ENCODE measurements at places on chromosomes 3 and 15.
A peak's percentile ranks its signal among the peaks of the same experiment; 100 is the strongest.

DNA sequence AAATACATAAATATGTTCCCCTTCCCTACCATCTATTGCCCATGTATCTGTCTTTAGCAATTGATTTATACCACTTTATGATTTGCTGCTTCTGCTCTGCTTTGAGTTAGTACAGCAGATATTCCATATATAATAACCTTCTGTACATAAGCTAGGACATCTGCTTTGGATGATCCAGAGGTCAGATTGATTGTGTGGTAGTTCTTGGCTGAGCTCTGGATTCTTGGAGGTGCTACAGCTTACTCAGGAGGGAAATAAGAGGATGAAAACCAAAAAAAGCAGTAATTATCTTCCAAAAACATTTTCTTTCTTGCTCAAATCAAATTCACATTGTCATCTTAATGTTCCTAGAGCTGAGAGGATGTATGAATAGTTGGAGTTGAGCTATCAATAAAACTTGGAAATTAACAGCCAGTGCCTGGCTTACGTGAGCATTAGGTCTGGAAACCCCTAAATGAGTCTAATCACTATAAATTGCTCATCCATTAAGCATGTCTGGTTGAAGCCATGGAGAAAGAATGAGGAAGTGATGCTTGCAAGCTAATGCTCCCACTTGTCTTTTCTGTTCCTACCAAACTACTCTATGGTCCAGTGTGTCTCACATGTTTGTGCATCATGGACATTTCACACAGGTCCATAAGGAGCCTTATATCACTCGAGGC, 36.3 kb upstream of the TMEM42 start:
- no peak for DNase-seq

- DNase-seq: no peak
These were observed 240.9 kb upstream of the STT3B start for GRCh38 chr3:31291818-31292217.

DNA sequence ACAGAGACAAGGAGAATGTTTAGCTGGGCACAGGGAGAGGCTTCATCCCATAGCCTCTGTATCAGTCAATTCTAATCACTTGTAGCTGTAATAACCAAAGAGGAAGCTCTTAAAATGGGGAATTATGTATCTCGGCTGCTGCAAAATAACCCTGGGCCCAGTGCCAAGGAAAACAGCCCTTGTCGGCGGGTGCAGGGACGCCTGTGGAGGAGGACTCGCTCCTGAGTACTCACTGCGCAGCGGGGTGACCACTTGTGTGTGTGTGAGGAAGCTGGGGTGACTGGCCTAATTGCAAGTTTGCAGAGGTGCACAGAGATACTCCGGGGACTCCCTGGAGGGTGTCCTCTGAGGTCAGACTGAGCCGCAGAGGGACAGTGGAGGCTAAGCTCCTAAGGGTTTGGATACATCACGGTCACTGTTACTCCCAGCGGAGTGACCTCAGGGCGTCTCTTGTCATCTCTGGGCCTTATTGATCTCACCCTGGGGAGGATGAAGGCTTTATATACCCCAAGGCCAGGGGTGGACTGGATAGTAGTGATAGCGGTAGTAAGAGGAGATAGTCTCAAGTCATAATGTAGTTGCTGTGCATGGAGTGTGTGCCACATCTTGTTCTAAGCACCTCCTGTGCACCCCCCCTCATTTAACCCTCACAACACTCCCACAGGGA, 37.2 kb downstream of the SLC6A6 start:
- no peak for DNase-seq

DNA sequence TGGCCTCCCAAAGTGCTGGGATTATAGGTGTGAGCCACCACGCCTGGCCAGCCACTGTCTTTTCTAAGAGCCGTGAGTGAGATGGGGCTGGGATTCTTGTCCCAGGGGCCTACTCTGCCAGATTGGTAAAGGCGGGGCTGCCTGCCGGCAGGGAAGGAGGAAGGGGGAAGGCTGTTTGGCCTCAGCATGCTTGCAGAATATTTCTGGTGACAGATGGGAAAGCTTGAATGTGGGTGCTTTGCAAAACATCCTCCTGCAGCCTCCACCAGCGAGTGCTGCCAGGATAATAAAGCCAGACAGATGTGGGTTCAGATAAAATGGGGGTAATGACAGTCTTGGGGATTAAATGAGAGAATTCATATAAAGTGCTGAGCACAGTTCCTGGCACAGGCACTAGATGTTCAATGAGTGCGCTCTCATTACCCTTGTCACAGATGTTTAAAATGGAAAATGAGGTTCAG, 19.8 kb upstream of the ACOX2 start:
- DNase-seq: no peak

DNA sequence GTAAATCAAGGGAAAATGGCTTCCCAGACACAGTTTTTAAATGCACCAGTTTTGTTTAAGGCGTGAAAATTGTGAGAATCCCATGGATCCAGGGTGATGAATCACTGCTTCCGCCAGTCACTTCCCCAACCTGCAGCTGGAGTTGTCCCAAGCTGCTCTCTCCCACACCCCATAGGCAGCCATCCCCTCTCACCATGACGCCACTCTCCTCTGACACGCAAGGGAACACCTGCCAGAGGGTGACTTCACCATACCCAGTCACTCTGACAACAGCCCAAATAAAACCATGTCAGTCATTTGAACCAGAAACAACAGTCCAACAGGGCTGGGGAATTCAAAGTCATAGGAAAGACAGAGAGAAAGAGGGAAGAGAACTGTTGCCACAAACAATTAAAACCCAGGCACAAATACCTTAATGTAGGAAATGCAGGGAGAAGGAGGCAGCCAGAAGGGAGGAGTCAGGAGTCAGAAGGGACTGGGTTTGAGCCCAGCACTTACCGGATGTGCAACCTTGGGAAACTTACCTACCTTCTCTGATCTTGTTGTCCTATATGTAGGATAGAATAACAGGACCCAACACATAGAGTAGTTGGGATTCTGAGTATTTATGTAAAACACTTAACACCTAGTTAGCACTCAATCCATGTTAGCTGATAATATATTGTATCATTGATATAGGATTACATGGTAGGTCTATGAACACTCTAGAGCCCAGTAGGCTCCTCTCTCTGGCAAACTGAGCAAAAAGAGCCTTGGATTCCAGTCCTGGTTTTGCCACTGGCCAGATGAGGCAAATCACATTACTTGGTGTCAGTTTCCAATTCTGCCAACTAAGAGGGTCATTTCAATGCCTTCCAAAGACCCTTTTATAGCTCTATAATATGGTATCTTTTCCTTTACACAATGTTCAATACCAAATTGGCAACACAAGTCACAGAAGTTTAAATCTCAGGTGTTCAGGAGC, 326.3 kb upstream of the ICE2 start:
- no peak for DNase-seq

DNA sequence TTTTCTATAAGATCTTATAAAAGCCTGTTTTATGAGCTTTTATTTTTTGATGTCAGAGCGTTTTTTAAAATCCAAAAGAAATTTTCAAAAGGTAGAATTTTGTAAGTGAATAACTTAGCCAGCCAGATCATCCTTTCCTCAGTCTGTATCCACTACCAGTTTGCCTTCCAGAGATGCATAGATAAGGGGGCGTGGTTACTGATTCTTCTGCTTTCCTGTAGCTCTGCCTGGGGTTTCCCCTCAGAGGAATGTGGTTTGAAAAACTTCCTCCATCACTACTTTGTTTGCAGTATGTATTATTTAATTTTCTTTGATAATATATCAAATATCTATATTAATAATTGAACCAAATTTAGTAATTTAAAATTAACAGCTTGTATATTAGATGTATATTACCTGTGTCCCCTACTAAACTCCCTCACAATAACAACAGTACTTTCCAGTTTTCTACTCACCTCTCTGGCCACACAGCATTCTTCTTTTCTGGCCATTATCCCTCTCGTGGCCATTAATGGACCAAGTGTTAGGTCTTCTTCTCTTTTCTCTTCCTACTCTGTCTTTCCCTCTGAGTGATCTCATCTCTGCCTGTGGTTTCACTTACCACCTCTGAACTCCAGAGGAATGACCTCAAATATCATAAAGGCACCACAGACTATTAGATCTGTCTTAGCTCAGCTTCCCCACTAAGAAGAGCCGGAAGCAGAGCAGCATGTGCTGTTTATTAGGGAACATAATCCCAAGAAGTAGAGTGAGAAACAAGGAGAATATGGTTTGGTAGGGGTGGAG, 239.7 kb downstream of the UBE2E2 start:
- peak; percentile 27 for DNase-seq

GRCh38 chr15:77024273-77025082, 29.6 kb downstream of the PSTPIP1 start:
- DNase-seq: peak; percentile 66

DNA sequence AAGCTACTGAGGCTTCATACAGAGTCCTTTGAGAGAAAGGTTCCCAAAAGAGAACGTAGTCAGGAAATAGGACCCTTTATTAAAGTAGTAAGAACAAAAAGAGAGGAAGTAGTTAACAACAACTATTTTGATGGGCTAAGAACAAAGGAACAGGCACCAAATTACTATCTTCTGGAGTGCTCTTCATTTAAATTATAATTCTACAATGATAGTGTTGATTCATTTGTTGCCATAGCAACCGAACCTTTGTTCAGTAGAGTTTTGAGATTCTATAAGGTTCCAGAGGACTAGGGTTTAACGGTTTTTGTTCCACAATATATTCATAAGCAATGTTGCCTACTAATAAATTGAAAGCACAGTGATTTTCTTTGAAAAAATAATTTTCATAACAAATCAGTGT, 78.8 kb downstream of the CMSS1 start:
- no peak for DNase-seq

DNA sequence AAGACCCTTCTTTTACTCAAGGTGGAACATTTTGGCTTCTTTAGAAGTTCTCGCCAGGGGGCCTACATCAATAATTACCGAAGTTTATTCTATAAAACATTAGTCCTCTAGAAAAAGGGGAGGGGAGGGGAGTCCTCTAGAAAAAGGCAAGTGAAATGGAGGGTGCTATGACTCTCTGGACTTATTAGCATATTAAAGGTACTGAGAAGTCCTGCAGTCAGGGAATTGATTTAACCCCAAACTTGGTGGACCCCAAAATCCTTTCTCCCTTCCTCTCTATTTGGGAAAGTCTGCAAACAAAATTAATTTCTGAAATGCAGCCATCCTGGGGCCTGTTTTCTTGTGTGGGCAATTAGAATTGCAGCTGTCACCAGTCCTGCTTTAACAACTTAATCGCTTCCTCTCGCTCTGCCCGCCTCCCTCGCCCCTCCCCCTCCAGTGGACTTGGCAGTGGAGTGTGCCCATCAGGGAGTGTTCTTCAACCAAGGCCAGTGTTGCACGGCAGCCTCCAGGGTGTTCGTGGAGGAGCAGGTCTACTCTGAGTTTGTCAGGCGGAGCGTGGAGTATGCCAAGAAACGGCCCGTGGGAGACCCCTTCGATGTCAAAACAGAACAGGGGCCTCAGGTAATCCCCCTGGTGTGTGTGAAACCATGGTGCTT, 18.9 kb upstream of the LRRK1 start:
- DNase-seq: no peak

DNA sequence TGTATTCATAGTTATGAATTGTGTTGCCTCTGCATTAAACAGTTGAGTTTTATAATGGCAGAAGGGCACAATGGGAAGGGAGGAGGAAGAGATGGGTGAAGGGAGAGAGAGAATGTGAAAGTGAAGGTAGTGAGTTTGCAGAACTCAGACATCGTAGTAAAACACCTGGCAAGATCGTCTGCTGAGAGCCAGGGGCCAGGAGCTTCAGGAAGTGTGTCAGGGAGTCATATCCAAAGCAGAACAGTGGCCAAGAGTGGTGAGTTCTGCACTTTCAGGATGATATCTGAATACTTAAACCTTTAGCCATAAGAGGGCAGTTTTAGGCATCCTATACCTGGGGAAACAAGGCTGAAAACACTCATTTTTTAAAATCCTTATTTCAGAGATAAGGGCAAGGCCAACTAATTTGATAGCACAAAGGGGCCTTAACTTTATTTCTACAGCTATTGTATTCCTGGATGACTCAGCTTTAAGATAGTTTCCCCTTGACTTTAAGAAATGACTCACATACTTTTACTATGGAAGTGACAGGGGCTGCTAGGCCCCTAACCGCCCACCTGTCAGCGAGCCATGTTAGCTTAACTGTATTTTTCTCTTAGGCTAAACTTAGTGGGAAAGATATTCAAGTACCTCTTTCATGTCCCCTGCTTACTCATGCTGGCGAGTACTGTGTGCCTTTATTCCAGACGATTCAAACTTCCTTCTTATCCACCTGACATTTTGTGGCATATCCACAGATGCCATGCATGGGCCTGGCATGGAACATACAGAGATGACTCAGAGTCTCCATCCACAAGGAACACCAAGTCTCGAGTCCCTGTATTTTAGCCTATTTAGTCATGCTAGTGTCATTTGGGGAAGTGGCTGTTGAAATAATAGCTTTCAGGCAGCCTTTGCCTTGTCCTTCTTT, 53.9 kb downstream of the RLBP1 start:
- DNase-seq: peak; percentile 83

- no peak for DNase-seq
These were observed 38.5 kb downstream of the ADAMTS7 start for GRCh38 chr15:78772738-78773137.

DNA sequence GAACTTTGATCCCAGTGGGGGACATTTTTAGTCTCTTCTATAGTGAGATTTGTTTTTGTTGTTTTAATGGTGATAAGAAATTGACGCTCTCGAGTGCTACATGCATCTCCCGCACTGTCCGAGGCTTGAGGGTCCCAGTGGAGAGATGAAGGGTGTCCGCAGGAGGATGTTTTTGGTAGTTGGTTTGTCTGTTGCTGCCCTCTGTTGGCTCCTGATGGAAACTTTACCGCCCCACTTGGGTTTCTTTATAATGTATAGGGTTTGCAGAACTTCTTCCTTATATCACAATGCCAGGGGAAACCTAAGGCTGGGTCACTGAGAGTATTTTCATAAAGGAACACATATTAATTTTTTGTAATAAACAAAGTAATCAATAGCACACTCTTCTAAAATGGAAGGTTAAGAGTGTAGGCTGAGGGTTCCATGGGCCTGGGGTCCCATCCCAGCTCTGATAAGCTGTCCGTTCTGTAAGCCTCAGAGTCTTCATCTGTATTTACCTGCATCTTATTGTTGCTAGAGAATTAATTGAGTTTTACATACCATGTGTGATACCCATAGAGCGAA, 185.3 kb upstream of the FEZF2 start:
- peak; percentile 23 for DNase-seq

- no peak for DNase-seq
These were observed 25.8 kb downstream of the TERC start for GRCh38 chr3:169739067-169739466.

DNA sequence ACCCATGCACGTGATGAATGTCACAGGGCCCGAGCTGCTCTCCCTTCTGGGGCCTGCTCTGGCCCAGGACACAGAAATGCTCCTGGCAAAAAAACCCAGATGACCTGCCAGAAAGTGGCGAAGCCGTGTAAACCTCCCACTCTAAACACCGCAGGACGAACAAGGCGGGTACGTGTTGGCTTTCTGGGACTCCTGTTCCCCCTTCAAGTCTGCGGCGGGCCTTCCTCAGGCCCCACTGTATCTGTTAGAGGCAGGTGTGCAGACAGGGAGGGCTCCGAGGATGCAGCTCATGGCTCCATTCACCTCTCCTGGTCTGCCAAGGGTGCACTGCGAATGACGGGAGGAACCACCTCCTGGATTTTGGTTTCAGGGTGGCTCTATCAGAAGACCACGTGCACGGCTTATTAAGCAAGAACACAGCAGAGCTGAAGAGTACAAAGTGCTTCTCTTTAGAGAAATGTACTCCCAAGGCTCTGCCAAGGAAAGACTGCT, 173.8 kb downstream of the ADAMTS17 start:
- DNase-seq: no peak

- DNase-seq: no peak
These were observed 27.7 kb downstream of the CHDH start for GRCh38 chr3:53818221-53819162.

- peak; percentile 83 for DNase-seq
These were observed 3.0 kb downstream of the IDH2 start for GRCh38 chr15:90099072-90099867.

GRCh38 chr3:146131616-146132410, 29.2 kb downstream of the PLOD2 start:
- no peak for DNase-seq

Data from GM12865 (cell line).